Activated naive CD4-positive, alpha-beta T cell treated with anti-CD3 and anti-CD28 coated beads for 36 hours (primary cell): ENCODE measurements at places on chromosomes 7 and 10. TPM values are rescaled to one million over a fixed set of nuclear protein-coding genes. Genes with fewer than 3 reads are reported as not detected.

Gene DHTKD1
- 17.0 TPM for total RNA-seq

Gene MOGAT3
- total RNA-seq = not detected

Gene HMX3
- total RNA-seq = 0.32 TPM

Gene ASB10
- not detected for total RNA-seq

Gene FXYD4
- not detected for total RNA-seq

Gene ABCC2
- 0.20 TPM for total RNA-seq

Gene IGF2BP3
- total RNA-seq = 0.29 TPM

Gene C10orf95
- total RNA-seq = 0.15 TPM

Gene CYP2E1
- total RNA-seq = not detected

Gene METTL27
- 2.2 TPM for total RNA-seq
